ENCODE measurements at places on chromosomes 4 and X. TPM values are rescaled to one million over a fixed set of nuclear protein-coding genes. Genes with fewer than 3 reads are reported as not detected.

The STATH gene
- total RNA-seq = not detected

The TREX2 gene
- total RNA-seq = 1.1 TPM

The P2RY8 gene
- total RNA-seq = 0.35 TPM

- no peak for DNase-seq
These were observed 9.5 kb downstream of the ENOX2 start for GRCh38 chrX:130893356-130894085.

- DNase-seq = no peak
These were observed 83.9 kb downstream of the ATXN3L start for GRCh38 chrX:13235930-13236329.

- DNase-seq = no peak
These were observed 219.8 kb downstream of the ZNF674 start for GRCh38 chrX:46325312-46325877.

DNA sequence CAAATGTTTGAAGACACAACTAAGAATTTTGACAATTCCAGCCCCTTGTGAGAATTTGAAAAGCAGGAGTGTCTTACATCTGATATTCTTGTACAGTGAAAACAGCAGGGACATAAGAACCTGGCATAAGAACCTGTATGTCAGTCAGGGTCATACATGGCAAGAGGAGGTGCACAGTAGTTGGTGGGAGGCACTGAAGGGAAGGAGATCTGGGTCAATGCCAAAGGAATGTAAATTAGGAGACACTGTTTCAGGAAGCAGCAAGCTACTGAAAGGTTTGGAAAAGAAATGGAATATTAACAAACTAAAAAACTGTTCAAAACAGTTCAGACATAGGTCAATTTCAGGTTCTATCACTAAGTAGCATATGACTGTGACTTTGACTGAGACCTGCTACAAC, 25.0 kb upstream of the SPP1 start:
- DNase-seq = no peak

GRCh38 chrX:135275973-135276372, 24.1 kb downstream of the ETDA start:
- DNase-seq = no peak

- DNase-seq = no peak
These were observed 599.1 kb upstream of the GRIA3 start for GRCh38 chrX:122584981-122585380.
